Endothelial cell (in vitro differentiated cells): ENCODE measurements at places on chromosomes 5 and 9. TPM values are rescaled to one million over a fixed set of nuclear protein-coding genes. Genes with fewer than 3 reads are reported as not detected.

SMIM33 gene
- total RNA-seq: not detected

ARAP3 gene
- 239 TPM for total RNA-seq

BARHL1 gene
- total RNA-seq: 2.4 TPM

SELENOP gene
- 68.9 TPM for total RNA-seq

PTGES gene
- 0.15 TPM for total RNA-seq

OR13C5 gene
- not detected for total RNA-seq

LEAP2 gene
- 0.82 TPM for total RNA-seq

SOX30 gene
- total RNA-seq: 0.15 TPM
